Kidney (tissue), 22 donors: ENCODE measurements at places on chromosomes 7 and 10. TPM values are rescaled to one million over a fixed set of nuclear protein-coding genes. Genes with fewer than 3 reads are reported as not detected.

ELFN1 gene
- polyA plus RNA-seq: 3.5 TPM

GPR15LG gene
- not detected for polyA plus RNA-seq

IFIT1B gene
- not detected for polyA plus RNA-seq

GSTO2 gene
- 56.7 TPM for polyA plus RNA-seq

XRCC2 gene
- 0.22 TPM for polyA plus RNA-seq

ACHE gene
- polyA plus RNA-seq: 1.6 TPM

PNLIPRP2 gene
- polyA plus RNA-seq: not detected

ST8SIA6 gene
- 0.22 TPM for polyA plus RNA-seq

CLDN4 gene
- polyA plus RNA-seq: 82.6 TPM

DNA sequence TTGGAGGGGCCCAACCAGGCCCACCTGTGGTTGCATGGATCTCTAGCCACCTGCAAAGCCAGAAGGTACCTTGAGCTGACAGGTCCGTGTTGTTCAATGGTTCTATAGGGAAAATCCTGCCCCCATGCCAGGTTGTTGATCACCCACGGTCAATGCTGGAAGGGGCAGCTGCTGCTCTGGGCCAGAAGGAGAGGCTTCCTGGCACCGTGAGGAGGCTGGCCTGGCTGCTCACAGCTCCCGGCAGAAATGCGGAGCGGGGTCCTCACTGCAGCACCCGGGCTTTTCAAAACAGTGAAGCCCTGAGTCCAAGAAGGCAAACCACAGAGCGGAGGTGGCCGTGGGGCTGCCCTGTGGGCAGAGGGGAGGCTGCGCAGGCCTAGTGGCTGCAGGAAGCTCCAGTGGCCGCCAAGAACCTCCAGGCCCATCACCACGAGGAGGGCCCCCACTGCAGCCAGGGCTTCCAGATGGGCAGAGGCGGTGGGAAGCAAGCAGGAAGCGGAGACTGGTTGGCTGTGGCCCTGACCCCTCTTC lies 25.0 kb upstream of the GPR146 start:
- DNase-seq: peak; percentile 63

DNA sequence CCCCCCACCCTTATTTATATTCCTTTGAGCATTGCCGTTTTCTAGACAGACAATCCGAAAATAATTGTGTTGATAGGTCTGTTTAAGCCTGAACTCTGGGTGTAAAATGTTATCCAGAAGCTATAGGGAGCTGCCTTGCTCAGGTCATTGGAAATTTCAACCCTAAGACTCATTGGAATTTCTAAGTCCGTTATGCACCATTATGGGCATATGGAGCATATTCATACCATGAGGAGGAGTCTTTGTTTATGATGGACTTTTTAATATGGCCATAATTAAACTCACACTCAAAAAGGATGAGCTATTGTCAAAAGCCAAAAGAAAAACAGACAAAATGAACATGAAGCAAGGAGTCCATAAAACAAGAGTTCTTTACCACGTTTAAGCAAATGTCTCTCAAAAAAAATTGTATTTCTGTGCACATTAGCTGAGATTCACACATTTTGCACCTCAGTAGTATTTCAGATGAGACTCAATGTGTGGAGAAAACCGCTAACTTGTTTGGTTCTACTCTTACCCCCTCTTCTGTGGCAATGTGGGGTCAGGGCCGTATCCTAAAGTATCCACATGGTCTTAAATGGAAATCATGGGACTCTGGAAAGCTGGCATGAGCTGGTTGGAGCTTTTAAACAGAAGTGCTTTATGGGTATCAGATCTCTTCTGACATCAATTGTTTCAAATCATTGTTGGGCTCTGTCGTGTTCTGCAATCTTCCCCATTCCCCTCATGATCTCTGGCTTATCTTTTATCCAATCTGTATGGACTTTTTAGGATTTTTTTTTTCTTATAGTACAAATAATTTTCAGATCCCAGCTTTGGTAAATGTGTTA lies 60.5 kb downstream of the PODXL start:
- no peak for DNase-seq

DNA sequence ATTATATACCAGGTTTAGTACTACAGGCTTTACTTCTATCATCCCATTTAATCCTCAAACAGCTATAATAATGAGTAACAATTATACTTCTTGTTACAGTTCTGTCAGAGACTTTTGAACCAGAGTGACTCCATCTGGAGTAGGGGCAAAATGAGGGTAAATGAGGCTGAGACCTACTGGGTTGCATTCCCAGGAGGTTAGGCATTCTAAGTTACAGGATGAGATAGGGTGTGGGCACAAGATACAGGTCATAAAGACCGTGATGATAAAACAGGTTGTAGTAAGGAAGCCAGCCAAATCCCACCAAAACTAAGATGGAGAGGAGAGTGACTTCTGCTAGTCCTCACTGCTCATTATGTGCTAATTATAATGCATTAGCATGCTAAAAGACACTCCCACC lies 3.9 kb downstream of the YME1L1 start:
- DNase-seq: no peak

DNA sequence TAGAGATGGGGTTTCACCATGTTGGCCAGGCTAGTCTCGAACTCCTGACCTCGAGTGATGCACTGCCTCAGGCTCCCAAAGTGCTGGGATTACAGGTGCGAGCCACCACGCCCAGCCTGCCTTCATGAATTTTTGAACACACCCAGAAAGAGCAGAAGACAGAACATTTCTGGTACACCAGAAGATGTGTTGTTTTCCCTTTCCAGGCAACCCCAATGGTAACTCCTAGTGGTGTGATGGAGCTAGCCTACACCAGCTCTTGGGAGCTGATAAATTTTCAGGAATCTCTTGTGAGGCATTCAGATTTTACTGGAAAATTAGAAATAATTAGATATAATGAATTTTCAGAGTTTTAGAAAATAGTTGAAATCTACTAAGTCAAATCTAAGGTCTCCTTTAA lies 904 bp upstream of the CCDC7 start:
- no peak for DNase-seq

DNA sequence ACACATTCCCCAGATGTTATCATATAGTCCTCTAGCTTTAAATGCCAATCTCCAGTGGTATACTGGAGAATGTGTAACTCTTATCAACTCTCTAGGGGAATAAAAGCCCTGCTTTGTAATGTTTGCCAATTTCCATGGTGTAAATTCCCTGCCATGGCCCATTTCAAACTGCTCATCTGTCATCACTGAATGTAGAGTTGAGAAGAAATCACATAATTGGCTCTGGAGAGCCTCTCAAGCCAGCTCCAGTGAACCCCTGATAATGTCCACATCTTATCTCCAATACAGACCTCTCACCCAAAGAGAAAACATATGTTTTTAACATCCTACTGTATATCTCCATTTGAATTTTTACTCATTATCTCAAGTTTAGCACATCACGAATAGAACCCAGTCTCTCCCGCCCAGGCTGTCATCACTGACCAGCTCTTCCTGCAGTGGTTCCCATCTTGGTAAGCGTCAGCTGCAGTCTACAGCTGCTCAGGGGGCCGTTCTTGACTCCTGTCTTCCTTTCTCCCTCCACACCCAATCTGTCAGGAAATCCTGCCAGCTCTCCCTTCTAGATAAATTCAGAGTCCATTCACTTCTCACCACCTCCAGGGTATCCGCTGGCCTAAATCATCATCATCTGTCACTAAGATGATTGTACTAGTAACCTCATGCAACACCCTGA lies 332.4 kb downstream of the FRMD4A start:
- DNase-seq: no peak

DNA sequence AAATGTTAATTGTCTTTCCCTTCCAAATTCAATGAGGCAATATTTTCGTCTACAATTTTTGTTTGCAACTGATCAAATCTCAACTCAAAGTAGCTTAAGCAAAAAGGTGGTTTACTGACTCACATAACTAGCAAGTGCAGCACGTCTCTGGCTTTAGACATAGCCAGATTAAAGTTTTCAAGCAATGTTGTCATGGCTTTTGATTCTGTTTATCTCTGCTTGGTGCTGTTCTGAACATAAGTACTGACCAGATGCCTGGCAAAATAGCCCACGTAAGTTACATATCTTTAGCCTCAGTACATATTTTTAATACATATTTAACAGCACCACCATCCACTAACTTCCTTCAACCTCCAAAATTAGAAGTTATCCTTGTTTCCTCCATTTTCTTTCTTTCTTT lies 877.9 kb downstream of the KCNMA1 start:
- DNase-seq: no peak

DNA sequence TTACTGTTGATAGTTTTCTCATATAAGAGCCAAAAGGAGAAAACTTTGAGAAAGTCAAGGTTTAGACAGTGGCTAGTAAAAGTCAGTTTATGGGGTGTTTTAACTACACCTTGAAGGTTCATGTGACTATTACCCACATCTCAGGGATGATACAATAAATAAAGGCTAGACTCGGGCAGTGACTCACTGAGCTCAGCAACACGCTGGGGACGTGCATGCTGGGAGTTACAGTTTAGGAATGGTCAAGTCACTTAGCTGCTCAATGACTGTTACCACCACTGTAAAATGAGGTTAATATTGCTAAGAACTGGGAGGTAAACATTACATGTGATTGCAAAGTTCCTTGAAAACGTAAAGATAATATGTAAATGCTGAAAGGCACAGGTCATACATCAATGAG lies 1254.4 kb upstream of the PHF14 start:
- no peak for DNase-seq

DNA sequence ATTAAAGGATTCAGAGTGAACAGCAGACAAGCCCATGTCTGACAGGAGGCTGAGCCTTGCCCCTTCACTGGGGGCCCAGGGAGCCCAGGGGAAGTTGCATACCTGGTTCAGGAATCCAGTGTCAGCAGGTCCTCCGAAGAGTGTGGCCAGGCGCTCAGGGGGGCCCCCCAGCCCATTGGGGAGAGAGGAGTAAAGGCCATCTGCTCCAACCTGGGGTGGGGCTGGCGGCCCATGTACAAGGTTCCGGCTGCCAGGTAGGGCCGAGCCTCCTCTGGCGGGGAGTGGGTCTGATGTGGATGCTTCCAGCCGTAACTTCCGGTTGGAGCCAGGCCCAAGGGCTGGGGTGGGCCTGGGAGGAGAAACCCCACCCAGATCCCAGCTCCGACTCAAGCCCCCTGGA lies 2.3 kb downstream of the PSD start:
- DNase-seq: no peak

DNA sequence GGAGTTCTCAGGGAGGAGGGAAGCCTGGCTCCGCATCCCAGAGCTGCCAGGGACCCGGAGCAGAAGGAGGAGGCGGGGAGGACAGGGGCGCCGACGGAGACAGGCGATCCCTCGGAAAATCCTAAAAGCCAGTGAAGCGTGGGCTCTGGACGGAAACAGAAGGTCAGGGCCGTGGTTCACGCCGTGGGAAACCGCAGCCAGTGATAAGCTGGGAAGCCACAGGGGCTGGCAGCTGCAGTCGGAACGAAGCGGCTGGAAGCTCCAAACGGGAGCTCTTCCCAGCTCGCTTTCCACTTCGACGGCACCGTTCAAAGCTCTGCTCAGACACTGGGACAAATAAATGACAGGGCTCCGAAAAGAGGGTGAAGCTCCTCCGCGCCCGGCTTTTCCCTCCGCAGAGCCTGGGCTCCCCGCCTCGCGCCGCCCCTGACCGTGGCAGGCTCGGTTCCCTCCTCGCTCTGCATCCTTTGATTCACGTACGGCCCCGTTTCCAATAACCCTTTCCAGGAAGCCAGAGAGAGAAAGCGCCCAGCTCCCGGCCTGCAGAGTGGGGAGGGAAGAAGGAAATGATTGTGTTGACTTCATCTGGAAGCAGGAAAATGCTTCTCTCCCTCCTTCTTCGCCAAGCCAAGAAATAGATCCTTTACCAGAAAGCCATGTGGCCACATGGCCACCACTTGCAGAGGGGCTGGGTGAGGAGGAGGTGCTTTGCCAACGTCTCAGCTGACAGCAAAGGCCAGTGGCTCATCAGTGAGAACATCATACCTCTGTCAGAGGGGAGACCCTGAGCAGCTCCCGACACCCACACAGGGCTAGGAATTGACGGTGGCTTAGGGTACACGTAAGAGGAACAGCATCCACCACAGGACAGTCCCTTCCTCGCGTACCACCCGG lies 57.4 kb downstream of the ADRB1 start:
- DNase-seq: peak; percentile 66

- no peak for DNase-seq
Observed at GRCh38 chr7:31564661-31565060, 50.8 kb downstream of the ITPRID1 start.

DNA sequence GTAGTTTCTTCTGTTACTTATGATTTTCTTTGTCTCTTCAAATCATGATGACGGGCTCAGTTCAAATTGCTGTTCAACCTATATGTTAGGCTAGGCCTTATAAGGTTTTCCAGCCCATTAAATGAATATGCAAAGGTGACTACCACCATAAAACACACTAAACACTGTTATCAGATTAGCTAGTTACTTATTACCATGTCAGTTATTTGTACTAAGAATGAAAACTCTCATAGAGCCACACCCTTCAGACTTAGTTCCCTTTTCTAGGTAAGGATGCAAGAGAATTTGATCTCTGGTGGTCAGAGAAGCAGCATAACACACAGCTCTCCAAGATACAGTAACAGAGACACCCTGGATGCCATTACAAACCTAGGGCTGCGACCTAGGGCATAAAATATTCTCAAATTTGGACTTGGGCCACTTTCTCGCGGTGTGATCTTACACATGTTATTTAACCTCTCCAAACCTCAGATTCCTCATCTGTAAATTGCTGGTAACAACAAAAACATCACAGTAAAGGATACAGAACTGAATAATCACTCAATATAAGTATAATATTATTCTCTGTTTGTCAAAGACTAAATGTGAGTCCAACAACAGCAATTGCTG lies 35.6 kb downstream of the ANKMY2 start:
- DNase-seq: peak; percentile 12

GRCh38 chr7:42237811-42238541 lies 967 bp upstream of the GLI3 start:
- peak; percentile 85 for DNase-seq

DNA sequence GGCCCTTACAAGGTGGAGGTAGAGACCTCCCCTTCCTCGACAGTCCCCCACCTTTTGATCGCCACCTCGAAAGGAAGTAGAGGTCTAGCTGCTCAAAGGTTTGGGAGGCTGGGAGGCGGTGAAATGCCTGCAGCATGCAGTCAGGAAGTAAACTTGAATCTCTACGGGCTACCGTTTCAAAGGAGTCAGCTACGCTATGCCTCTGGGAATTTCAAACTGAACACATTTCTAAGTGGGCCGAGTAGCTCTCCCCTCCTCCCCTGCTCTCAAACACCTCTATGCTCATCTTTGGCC lies 68.0 kb downstream of the CXCL12 start:
- DNase-seq: no peak

- DNase-seq: no peak
Observed at GRCh38 chr10:49111320-49111698, 4.0 kb downstream of the VSTM4 start.

DNA sequence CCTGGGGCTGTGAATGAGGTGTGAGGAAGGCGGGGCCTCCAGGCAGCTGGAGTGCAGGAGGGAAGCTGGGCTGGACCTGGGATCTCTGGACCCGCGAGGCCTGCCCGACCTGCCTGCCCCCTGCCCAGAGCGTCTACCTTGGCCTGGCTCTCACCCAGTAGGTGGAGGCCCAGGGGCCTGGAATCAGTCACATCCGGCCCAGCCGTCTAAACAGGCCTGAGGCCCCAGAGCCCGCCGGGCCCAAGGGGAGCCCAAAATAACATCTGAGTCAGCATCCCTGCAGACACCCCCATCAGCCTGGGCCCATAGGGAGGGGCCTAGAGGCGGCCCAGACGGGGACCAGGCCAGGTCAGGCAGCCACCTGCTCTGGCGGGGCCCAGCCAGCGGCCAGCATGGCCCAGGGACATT lies 15.1 kb upstream of the ELN start:
- no peak for DNase-seq

- DNase-seq: no peak
Observed at GRCh38 chr7:100515072-100515532, 23.9 kb upstream of the AGFG2 start.
